ENCODE measurements at places on chromosomes 5 and 9. TPM values are rescaled to one million over a fixed set of nuclear protein-coding genes. Genes with fewer than 3 reads are reported as not detected.

The NUP214 gene
- total RNA-seq = 103 TPM

The DAB2IP gene
- total RNA-seq = 3.6 TPM

The ADAMTS2 gene
- total RNA-seq = not detected

The BTNL3 gene
- not detected for total RNA-seq

DNA sequence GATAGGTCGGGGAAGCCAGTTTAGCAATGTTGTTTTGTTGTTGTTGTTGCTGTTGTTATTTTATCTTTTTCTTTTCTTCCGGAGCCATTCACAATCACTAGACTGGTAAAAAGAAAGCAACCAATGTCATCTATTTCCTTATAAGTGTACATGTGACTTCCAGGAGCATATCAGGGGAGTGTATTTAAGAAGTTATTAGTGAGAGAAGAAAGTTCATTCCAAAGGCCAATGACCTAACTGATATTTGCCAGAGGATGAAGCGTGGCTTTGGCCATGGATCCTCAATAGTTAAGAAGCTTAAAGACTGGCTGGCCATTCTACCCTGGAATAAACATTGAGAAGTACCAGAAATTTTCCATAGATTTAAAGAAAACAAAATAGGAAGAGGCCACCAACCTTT is 341.4 kb upstream of the RFX3 start:
- no peaks in the 10 kb centered on the region for H3K36me3 ChIP-seq
- no peak overlapping the region for H3K4me3 ChIP-seq
- no peak for DNase-seq
- H3K27me3 ChIP-seq = no peaks in the 10 kb centered on the region

- no peaks in the 10 kb centered on the region for H3K36me3 ChIP-seq
- H3K4me3 ChIP-seq = no peak overlapping the region
- no peak for DNase-seq
Measured at GRCh38 chr9:95341293-95341962, 23.9 kb upstream of the FANCC start.

- H3K4me3 ChIP-seq = no peak overlapping the region
- H3K27ac ChIP-seq = no peak overlapping the region
- DNase-seq = no peak
- H3K4me1 ChIP-seq = no peaks in the 10 kb centered on the region
- no peaks in the 10 kb centered on the region for H3K36me3 ChIP-seq
- H3K27me3 ChIP-seq = no peaks in the 10 kb centered on the region
Measured at GRCh38 chr5:58075907-58076306, 384.0 kb downstream of the PLK2 start.

Data from B cell (primary cell).